Gastroesophageal sphincter (tissue), 4 donors: ENCODE measurements at places on chromosomes 5 and 9. TPM values are rescaled to one million over a fixed set of nuclear protein-coding genes. Genes with fewer than 3 reads are reported as not detected.

The IFNE gene
- total RNA-seq: not detected

The PRLR gene
- total RNA-seq: 1.4 TPM

DNA sequence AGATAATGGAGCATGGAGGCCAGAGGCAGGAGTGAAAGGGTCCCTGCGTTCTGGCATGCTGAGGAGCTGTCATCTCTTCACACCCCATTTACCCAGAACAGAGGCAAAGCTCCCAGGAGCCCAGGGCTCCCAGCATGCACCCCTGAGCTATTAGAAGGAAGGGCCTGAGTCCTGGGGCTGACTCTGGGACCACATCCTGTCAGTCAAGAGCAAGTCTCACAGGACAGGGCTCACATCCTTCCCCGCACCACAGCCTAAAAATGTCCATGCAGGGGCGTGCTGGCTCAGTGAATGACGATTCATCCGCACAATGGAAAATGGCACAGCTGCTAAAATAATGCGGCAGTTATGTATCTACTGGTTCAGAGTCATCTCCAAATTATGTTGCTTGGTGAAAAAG, 31.4 kb downstream of the CAMK2A start:
- ATAC-seq: no peak

DNA sequence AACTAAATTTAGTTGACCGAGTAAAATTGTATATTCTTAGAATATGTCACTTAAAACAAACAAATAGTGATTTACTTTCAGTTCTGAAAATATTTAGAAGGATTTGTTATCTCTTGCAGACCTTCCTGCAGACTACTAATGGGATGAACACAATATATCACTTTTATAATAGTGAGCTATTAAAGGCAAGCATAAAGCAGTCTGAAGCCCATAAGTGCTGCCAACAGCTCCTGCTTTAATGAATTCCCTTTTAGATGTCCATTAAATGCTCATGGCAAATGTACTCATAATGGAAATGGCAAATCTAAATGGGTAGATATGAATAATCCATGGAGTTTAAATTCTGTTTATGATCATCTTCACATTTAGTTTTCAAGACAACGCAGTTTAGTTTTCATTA, 170.2 kb downstream of the RANBP17 start:
- ATAC-seq: no peak

GRCh38 chr9:131188976-131189375, 63.6 kb downstream of the NUP214 start:
- no peak for ATAC-seq

GRCh38 chr5:79236362-79236969, 535 bp downstream of the JMY start:
- peak; percentile 36 for ATAC-seq

GRCh38 chr9:131817073-131817472, 77.2 kb upstream of the RAPGEF1 start:
- no peak for ATAC-seq

- peak; percentile 88 for ATAC-seq
Measured at GRCh38 chr9:120928483-120929228, 2.1 kb upstream of the TRAF1 start.

GRCh38 chr5:167792514-167792913, 498.9 kb upstream of the WWC1 start:
- no peak for ATAC-seq
